Right renal cortex interstitium (tissue), 3 donors: ENCODE measurements at places on chromosomes 1 and 21.

DNA sequence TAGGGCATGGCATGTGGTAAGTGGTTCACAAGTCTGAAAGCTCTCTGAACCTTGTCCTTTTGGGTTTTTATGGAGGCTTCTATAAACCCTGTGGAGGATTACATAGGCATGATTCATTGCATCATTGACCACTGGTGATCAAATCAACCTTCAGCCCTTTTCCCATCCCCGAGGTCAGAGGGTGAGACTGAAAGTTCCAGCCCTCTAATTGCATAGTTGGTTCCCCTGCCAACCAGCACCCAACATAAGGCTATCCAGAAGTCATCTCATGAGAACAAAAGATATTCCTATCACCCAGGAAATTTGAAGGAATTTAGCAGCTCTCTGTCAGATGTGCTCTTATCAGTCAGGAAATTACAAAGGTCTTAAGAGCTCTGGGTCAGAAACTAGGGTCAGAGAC, 89.5 kb upstream of the ARTN start:
- DNase-seq = no peak

DNA sequence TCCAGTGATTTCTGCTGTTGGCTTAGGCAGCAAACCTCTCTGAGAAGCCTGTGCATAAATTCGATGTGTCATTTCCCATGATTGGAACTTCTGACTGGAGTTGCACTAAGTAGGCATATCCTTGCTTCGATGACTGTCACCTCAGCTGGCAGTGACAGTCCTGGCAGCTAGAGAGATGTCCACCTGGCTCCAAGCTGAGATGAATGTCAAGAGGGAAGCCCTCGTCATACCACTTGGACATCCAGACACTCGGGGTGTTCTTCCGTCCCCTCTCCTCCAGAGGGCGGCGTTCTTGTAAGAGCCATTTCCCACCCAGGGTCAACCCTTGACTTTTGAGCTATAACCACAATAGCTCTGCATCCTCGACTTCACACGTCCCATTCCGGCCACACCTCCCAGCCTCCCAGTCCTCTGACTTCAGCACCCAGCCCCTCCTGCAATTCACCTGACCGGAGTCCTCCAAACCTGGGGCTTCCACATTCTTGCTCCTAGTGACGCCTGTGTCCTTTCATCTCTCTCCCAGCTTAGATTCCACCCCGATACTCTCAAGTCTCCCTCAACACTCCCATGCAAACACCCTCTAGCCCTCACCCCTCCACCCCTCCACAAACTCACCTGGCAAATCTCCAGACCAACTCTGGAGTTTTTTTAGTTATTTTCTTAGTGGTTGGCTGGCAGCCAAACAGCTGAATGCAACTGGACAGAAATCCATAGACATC, 17.3 kb downstream of the CA6 start:
- no peak for DNase-seq

DNA sequence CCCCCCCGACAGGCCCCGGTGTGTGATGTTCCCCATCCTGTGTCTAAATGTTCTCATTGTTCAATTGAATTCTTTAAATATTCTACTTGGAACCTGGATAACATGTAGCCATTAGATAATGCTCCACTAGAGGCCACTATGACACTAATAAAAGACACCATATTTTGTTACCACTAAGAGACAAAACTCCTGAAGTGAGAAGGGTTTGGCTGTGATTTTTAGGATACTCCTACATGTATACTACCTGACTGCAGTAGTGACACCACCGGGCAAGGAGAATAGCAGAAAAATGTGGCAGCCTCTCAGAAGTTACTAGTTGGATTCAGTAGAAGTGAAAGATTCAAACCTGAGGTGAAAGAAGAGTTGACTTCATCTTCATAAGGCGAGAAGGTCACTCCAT, 36.0 kb downstream of the F5 start:
- DNase-seq = no peak

DNA sequence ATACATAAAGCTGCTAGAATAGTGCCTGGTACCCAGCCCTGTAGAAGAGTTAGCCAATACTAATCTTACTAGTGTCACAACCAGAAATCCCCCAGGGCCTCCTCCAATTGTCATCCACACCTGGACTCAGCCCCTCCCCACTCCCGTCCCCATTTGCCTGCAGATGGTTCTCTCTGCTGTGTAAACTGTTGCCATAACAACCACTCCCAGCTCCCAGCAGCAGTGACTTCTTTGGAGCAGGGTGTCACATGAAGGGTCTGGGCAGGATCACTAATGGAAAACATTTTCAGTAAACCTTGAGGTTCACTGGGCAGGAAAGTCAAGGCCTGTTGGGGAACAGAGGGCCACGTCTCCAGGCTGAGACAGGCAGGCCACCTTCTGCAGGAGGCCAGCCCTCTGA, 126.0 kb upstream of the IPO9 start:
- no peak for DNase-seq

- no peak for DNase-seq
These were observed 32.7 kb upstream of the POFUT2 start for GRCh38 chr21:45320261-45321025.

GRCh38 chr1:42797979-42798378, 13.2 kb downstream of the TMEM269 start:
- no peak for DNase-seq

DNA sequence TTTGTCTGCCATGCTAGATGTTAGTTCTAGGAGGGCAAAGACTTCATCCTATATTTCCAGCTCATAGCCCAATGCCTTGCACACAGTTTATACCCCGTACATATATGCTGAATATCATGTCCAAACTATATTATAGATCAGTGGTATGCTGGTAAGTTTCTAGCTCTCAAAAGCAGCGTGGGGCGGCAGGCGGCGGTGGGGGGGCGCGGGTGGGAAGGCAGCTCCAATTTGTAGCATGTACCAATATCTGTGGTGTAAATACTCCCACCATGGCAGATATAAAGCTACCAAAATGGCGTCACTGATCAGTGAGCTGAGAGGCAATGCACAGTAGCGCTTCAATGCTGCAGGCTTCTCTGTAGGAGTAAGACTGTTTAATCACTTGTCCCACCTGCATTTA, 77.1 kb downstream of the PATJ start:
- DNase-seq = no peak

DNA sequence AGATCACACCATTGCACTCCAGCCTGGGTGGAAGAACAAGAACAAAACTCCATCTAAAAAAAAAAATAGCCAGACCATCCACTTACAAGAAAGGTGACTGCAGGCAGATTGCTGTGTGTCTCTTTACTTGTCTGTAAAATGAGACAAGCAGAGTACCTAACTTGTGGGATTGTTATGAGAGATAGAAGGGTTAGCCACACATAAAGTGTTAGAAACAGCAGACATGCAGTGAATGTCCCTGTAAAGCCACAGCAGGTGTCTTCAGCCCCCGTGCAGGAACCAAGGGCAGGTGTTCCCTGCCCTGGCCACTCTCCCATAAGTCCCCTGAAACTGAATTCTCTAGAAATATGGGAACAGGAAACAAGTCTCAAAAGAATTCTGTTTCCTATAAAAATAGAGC, 40.8 kb upstream of the EFHD2 start:
- DNase-seq = no peak

DNA sequence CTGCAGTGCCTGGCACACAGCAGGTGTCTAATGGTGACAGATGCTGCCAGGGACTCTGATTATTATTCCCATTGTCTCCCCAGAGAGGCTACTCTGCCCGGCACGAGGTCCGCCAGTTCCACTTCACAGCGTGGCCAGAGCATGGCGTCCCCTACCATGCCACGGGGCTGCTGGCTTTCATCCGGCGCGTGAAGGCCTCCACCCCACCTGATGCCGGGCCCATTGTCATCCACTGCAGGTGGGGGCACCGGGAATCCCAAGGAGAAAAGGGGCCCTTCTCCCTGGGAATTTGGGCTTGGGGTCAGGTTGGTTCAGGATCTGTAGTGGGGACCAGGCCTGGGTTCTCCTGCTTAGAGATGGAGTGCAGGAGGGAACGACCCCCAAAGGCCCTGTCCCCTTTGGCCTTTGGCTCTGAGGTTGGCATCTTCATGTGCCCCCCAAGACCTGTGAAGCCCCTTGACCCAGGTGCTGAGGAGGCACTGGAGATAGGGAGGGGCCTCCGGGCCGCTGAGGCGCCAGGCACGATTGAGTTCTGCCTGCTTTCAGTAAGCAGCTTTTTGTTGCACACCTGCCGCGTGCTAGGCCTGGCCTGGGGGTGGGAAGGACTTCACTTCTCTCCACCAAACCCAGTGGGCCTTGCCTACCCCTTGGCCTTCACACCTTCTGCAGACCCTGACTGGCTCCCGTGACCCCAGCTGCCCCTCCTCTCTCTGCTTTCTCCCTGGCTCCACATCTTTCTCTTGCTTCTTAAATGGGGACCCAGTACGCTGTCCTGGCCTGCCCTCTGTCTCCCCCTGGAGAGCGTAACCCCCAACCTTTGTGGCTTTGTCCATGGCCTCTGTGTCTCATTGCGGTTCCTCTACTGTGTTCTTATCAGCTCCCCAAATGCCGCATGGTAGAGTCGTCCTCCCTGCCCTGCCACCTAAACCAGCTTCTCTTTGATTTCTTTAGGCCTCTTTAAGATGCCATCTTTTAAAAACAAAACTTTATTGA, 76.4 kb downstream of the PTPRU start:
- no peak for DNase-seq

DNA sequence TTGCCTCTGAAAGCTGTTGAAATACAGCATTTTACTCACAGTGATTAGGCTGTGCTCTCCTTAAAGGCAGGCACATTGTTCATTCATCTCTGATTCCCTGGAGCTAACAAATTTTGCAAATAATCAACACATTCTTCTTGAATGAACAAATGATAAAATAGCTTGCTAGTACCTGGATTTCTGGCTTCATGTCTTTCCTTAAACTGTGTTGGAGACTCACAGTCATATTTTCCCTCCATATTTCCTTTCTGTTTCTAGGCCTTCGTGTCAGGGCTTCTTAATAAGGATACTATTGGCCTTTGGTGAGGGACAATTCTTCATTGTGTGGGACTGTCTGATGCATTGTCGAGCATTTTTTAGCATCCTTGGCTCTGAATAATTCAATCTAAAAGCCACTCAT, 9.7 kb downstream of the HSD11B1 start:
- no peak for DNase-seq

DNA sequence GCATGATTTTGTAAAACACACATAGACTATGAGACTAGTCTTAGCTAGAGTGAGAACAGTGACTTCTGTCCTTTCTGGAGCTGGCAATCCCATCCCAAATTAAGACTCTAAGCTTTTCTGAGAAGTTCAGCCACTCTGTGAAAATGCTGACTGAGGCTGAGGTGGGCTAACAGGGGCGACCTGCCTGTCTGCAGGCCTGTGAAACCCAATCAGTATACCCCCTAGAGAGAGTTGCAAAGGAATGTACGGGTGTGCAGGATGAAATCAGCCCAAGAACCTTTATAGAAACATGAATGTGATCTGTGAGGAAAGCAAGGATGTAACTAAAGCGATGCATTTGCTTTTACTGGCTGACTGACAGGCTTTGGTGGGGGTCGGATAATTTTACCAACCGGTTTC, 16.0 kb upstream of the TBX15 start:
- no peak for DNase-seq

DNA sequence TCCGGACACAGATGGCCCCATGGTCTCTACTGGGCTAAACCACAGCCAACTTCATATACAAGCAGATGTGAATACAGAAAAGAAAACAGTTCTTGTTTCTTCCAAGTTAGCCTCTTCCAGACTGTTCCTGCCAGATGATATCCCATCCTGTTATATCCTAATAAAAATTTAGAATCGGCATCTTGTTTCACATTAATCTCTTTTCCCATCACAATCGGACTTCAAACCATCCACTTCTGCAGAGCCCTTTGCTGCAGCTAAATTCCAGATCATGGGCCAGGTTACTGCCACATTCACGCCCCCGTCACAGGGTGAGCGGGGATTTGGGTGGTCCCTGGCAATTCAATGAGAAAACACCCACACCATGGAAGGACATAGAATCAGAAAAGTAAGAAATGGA, 57.2 kb downstream of the NPHP4 start:
- no peak for DNase-seq

GRCh38 chr1:109906160-109906838, 4.3 kb upstream of the CSF1 start:
- DNase-seq = no peak
